ENCODE measurements at places on chromosomes 3 and 15. TPM values are rescaled to one million over a fixed set of nuclear protein-coding genes. Genes with fewer than 3 reads are reported as not detected.

- H3K4me3 ChIP-seq = no peak overlapping the region
- DNase-seq = no peak
- H3K36me3 ChIP-seq = no peaks in the 10 kb centered on the region
- no peaks in the 10 kb centered on the region for H3K27me3 ChIP-seq
- no peak overlapping the region for H3K27ac ChIP-seq
These were observed 13.8 kb downstream of the PROK2 start for GRCh38 chr3:71771126-71771525.

GRCh38 chr15:43006991-43007390, 86.4 kb upstream of the TTBK2 start:
- peaks cover 90% of the 10 kb centered on the region for H3K36me3 ChIP-seq
- no peak overlapping the region for H3K4me3 ChIP-seq
- DNase-seq = no peak
- no peaks in the 10 kb centered on the region for H3K4me1 ChIP-seq
- H3K27me3 ChIP-seq = no peaks in the 10 kb centered on the region

Gene PLSCR2
- not detected for total RNA-seq

Gene A4GNT
- total RNA-seq = 12.5 TPM
